ENCODE measurements at places on chromosomes 2 and 18.

DNA sequence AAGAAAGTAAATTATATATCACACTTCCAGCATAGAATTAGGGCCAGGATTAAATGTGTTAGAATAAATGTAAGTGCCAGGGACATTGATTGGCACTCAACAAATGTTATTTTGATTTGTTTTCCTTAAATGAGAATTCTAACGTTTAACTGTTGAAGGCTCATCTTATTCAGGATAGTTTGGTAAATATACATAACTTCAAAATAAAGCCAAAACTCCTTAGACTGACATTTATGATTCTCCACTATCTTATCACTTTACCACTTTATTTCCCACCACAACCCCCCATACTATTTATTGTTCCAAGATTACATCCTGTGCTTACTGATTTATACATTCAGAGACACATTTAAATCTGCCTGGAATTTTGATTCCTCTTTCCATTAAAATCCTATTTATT lies 769.5 kb upstream of the CDH2 start:
- DNase-seq = no peak

- DNase-seq = no peak
Observed at GRCh38 chr2:203972066-203972465, 35.5 kb downstream of the ICOS start.

DNA sequence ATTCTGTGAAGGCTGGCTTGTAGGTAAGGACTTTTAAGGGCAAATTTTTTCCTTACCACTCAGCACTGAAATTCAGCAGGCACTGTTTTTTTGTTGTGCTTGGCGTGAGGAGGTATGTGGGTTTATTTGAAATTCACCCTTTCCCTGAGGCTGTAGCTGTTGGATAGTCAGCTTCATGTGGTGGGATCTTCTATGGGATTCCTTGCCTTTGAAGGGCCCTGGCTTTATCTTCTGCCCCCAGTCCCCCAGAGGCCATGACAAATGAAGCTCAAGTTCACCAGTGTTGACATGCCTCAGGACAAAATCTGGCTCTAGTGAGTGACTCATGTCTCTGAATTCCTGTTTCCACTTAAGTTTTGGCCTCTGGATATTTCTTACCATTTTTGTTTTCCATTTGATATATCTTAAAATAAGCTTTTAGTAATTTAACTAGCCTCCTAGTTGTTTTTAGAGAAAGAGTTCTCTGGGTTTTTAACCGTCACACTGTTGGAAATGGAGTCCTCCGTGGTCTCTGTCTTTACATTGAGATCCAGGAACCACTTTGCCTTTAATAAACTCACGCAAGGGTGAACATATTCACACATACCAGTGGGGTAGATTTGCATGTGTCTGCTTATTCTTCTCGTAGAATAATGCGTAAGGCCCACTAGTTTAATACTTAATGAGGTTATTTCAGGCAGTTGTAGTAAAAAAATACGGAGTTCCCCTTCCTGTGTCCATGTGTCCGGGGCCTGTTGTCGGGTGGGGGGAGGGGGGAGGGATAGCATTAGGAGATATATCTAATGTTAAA lies 211.1 kb upstream of the FAM98A start:
- peak; percentile 14 for DNase-seq

GRCh38 chr18:10508591-10508990 lies 17.2 kb upstream of the NAPG start:
- no peak for DNase-seq

DNA sequence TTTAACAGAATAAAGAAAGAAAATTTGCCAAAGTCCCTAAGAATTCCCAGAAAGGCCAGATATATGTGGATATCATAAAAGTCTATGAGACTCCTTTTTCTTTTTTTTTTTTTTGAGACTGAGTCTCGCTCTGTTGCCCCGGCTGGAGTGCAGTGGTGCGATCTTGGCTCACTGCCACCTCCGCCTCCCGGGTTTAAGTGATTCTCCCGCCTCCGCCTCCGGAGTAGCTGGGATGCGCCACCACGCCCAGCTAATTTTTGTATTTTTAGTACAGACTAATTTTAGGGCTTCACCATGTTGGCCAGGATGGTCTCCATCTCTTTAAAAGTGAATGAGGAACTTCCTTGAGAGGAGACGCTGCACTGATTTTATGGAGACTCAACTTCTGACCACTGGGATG lies 335.2 kb downstream of the FBXO15 start:
- no peak for DNase-seq

DNA sequence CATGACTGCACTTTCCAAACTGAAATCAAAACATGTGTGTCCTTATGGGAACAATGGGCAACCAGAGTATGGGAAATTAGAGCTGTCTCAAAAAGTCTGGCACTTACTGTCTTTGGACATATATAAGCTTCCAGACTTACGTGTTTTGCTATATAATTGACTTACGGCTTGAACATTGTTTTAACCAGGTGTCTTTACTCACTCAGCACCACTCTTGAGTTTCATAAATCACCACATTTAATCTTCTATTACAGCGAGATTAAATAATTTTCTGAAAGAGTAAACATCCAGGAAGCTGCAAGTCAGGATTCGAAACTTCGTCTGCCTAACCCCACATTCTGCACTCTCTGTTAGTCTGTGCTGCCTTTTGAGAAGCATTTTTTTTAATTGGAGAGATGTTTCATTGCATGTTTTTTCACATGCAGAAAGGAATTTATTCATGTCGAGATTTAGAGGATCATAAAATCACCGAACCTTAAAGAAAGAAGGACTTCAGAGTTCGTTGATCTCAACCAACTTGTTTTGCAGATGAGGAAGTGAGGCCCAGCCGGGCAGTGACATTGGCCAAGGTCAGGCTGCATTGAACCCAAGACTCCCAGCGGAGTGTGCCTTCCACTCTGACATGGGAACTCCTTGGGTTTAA lies 137.3 kb downstream of the SETBP1 start:
- no peak for DNase-seq

GRCh38 chr2:168690381-168690885 lies 112.0 kb upstream of the NOSTRIN start:
- no peak for DNase-seq

DNA sequence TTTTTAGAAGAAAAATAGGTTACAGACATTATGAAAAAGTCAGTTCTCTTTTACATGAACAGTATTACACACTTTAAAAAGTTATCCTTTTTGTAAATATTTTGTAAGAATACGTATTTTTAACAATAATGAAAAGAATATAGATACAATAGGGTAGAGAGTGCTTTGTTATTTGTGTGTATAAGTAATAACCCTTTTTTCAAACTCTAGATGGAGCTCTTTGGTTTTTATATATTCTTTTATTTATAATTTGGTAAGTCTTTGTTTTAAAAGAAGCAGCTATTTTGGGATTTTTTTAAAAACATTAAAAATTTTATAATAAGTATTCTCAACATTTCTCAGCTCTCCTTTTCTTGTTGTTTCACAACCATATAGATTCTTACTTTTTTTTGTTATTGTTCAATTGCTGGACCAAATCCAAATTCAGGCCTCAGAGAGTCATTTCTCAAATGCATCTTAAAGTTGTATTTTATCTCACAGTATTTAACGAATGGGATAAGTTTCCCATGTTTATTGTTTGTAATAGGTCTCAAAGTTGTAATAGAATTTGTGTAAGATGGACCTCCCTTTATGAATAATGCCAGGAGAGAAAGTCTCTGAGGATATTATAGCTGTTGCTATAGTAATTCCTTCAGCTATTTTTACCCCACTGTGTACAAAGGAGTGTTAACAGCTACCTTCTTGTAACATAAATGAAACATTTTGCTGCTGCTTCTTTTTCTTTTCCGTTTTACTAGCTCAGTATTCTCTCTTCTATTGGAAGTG lies 46.4 kb downstream of the ACYP2 start:
- DNase-seq = no peak

GRCh38 chr18:37304012-37304680 lies 261.5 kb downstream of the CELF4 start:
- no peak for DNase-seq

GRCh38 chr18:62381373-62381772 lies 56.3 kb downstream of the TNFRSF11A start:
- no peak for DNase-seq

DNA sequence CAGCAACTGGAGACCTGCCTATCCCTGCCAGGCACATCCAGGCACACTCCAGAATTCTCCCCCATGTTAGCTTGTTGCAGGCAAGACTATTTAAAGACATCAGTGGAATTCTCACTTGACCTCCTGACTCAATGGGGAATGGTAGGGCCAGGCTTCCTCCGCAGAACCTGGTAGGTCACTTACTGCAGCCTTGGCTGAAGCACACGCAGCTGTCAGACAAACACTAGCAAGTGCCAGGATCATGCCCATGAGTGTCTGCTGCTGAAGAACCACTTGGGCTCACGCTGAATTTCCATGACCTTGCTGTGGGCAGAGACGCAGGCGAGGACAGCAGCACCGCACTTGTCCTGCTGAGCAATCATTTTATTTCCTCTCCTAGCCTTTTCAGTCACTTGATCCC lies 3.2 kb downstream of the LRRC30 start:
- DNase-seq = no peak

GRCh38 chr18:22223254-22223964 lies 54.0 kb downstream of the GATA6 start:
- DNase-seq = peak; percentile 94

- DNase-seq = peak; percentile 10
Observed at GRCh38 chr18:68314403-68314802, 400.5 kb downstream of the TMX3 start.

DNA sequence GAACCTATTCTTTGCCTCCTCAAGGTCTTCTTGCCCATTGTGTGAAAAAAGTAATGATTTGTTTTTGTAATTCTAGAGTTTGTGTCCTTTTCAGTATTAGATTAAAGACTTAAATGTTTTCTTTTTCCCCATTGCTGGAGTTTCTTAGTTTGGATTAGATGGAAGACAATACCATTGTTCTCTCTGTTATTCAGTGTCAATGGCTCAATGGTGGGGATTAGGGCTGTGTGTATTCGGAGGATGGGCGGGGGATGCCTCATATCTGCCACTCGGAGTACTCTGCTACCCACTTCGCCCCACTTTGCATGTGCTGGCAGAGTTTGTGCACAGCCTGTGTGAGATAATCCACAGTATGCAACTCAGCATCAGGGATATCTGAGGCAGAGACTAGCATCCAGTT lies 90.1 kb downstream of the KLHL29 start:
- DNase-seq = no peak

DNA sequence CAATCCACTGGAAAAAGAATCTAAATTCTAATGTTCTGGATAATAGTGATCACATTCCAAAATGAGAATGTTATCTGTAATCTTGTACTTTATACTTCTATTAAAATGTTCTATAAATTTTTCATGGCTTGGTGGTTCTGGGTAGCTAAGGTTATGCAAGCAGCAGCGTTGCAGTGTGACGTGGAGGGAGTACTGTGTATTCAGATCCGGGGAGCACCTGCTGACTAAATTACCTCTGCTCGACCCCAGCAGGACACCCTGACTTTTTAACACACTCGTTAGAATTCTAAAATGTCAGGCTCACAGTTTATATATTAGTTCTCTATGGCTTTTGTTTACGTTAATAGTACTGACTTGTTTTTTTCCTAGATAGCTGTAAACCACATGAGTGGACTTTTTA lies 13.0 kb downstream of the ATIC start:
- DNase-seq = no peak

DNA sequence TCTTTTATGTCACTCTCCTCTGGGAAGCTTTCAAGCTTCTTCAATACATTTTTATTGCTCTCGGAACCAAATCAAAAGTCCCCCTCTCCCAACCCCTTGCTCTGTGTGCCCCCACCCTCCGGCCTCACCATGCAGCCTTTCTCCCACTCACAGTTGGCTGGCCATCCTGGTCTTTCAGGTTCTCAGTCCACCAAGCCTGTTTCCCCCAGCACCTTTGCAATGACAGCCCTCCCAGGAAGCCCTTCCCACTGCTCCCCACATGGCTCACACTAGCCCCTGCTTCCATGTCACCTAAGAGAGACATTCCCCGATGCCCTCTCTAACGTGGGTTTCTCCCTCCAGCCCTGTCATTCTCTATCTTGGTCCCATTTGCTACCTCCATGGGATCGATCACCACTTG lies 266.6 kb downstream of the SRBD1 start:
- DNase-seq = no peak

GRCh38 chr2:230872151-230872967 lies 7.6 kb downstream of the ITM2C start:
- DNase-seq = no peak

DNA sequence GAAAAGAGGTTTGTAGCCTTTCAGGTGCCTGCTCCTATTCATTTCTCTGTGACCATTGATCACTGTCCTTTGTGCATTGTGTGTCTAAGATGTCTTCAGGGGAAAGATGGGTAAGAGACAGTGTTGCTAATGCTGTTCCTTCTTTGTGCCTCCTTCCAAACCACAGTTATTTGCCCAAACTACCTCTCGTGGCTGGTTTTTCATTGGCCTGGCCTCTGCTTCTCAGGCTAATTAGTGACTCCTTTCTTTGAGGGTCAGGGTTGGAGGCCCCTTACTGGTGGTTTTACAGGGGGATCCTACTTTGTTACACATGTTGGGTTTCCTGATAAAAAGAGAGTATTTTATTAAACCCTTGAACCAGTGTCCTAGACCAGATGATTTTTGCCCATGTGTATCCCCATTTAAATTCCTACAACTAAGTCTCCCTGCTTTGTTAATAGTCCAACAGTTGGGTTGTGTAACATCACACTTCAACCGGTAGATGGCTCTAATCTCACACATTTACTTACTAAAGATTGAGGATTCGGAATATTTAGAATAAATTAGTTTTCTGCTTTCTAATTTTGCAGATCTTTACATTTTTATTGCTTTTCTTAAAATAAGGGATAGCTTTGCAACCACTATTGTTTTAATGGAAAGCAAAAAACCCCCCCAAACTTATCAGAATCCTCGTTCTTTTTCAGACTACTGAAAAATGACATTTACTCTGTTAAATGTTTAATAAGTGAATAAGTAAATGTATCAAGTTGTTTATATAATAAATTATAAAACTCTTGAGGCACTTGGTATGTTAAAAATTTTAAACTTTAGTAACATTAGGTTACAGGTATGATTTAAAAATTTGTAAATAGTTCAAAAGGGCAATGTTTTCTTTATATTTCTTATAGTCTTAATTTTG lies 2.4 kb downstream of the MARS2 start:
- DNase-seq = peak; percentile 62

GRCh38 chr2:29033172-29033571 lies 41.2 kb downstream of the PCARE start:
- no peak for DNase-seq

- no peak for DNase-seq
Observed at GRCh38 chr2:237939251-237939650, 27.6 kb upstream of the UBE2F start.

DNA sequence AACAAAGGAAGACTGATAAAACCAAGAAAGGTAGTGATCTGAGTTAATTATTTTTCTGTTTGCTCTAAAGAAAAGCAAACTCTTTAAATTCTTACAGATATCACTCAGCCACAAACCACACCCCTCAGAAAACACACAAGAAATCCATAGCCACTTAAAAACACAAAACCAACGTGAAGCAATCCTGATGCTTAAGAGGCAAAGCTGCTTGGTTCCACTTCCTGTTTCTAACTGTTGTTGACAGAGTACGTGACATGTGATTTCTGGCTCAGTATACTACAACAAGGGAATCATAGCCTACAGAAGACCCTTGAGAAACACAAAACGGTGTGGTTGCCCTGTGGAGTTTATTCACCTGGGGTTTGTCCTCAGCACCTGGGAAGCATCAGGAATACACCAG lies 240.9 kb upstream of the APCDD1 start:
- DNase-seq = peak; percentile 62

GRCh38 chr2:191318729-191319078 lies 73.5 kb downstream of the MYO1B start:
- peak; percentile 76 for DNase-seq
